NCI-H1092 treated with DMSO at 0.1 percent for 48 hours (cell line): ENCODE measurements at places on chromosomes 2 and 18.
A peak's percentile ranks its signal among the peaks of the same experiment; 100 is the strongest.

DNA sequence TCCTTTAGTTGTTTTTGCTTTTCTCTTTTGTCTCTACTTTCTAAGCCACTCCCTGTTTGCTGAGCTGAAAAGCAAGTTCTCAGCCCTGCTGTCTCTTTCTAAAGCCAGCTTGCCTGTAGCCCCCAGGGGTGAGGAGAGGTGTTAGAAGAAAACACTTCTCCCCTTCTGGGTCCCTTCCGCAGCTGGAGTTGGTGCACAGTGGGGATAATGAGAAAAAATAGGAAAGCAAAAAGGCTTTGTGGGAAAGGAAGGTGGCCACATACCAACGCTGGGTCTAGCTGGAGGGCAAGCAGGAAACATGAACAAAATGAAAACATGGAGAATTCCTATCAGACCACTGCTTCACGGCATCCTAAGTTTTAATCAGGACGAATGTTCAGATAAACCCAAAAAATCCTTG lies 15.5 kb upstream of the SLC20A1 start:
- DNase-seq = no peak

DNA sequence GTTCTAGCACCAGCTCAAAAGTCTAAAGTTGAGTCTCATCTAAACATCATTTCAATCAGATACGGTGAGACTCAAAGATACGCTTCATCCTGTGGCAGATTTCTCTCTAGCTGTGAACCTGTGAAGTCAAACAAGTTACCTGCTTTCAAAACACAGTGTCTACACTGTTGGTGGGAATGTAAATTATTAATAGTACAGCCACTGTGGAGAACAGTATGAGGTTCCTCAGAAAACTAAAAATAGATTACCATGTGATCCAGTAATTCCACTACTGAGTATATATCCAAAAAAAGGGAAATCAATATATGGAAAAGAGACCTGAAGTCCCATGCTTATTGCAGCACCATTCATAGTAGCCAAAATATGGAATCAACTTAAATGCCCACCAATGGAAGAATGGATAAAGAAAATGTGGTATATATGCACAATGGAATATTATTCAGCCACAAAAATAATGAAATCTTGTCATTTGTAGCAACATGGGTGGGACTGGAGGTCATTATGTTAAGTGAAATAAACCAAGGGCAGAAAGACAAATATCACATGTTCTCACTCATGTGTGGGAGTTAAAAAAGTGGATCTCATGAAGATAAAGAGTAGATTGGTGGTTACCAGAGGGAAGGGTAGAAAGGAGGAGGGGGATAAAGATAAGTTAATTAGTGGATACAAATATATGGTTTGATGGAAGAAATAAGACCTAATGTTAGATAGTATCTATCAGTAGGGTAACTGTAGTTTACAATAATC lies 11.7 kb downstream of the UBR3 start:
- DNase-seq = no peak

- no peak for DNase-seq
Measured at GRCh38 chr2:122863532-122863931, 1108.1 kb downstream of the TSN start.

- no peak for DNase-seq
Measured at GRCh38 chr2:27638709-27639108, 9.9 kb downstream of the GPN1 start.

DNA sequence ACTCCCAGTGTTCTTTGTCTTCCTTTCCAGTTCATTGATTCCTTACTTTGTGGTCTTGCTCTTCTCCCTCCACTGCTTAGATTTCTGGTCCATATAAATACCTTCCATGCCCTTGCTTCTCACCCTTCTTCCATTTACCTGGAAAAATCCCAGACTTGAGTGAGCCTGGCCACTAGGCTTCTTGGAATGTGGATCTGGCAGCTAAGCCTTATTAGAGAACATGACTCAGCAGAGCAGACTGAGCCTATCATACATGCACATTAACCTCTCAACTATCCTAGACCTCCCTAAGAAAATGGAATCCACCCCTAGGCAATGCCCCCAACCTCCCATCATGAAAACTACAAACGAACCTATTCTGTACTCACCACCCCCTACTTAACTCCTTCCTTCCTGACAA lies 127.7 kb downstream of the RHBDD1 start:
- no peak for DNase-seq

DNA sequence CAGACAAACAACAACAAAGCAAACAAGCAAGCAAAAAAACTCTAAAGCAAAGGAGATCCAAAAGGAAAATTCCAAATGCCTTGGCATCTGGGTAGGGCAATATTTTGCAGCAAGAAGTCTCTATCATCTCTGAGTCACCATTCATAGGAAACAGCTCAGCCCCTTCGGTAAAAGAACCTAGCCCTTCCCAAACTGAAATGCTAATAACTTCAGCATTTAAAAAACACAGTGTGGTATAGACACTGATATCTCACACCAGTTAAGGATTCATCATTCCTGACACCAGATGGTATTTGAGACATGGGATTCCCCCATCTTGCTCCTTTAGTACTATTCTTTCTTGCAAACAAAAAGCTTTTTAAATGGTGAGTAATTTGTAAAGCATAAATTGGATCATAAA lies 491.8 kb downstream of the TXNL1 start:
- no peak for DNase-seq

DNA sequence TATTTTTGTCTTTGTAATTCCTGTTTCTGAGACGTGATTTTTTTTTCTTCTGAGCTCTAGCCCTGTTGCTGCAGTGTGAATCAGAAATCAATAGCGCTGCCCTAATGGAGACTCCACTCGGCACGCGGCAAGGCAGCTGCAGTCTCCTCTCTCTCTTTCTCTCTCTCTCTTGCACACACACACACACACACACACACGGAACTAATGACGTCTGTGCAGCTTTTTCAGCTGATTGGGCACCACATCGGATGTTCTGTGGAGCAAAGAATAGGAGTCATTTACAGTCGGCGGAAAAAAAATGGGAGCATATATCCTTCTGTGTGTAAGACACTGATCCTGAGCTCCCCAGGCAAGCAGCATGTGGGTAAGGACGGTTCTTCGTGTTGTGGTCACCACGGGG lies 2.0 kb upstream of the MYT1L start:
- peak; percentile 79 for DNase-seq

DNA sequence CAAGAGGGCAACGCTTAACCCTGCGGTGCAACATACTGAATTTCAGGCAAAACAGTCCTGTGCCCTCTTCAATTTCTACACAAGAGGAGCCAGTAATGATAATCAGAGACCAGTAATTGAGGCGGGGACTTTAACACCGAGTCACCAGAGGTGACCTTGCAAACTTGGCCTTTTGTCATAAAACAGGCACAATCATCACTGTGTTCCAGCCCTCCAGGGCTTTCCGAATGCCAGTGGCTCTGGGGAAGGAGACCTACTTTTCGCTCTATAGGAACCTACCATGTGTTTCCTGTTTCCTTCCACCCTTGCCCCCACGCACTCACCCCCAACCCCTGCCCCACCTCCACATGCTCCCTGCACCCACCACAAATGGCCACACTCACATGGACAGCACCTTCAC lies 47.2 kb upstream of the LOXHD1 start:
- DNase-seq = no peak

- no peak for DNase-seq
Measured at GRCh38 chr2:188919824-188920223, 54.3 kb upstream of the COL3A1 start.

DNA sequence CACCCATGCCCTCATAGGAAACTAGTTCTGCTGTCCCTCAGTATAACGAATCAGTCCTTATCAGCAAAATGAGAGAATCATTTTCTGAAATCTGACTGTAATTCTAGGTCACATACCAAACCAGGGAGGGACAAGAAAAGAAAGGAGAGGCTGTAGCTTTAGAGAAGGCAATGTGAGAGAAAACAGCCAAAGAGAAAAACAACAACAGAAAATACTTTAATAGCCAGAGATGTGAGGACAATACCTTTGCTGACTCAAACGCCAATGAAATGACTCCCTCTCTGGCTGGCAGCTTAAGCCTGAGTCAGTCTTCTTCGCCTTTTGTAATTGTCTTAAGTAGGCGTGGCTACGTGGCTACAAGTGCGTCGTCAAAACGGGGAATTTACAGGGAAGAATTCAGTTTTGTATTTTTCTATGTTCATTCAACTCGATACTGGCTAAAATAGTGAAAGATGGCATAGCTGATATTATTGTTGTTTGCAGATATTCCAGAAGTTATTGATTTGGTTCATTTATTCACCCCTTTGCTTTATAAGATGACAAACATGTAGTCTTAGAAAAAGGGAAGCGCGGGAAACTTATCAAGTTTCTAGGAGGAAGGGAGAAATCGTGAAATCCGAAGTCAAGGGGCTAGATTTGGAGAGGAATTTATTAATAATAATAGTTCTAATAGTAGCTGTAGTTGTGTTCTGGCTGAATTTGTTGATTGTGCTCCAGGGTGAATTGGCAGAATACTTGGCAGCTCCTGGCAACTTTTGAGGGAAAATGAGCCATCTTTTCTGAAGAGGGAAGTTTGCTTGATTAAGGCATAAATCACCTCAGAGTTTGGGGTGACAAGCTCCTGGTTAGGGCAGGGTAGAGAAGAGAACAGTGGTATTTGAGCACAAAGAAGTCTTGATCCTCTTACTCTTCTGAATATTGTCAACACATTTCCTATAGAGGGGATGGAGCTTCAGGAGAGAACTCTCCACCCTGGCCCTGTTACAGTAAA lies at the start of gene IL1A:
TSS of gene IL1A (minus strand) at position 295 of the 991 bp plus-strand sequence. CDS start 723 bp downstream, outside the sequence.
- no peak for DNase-seq

DNA sequence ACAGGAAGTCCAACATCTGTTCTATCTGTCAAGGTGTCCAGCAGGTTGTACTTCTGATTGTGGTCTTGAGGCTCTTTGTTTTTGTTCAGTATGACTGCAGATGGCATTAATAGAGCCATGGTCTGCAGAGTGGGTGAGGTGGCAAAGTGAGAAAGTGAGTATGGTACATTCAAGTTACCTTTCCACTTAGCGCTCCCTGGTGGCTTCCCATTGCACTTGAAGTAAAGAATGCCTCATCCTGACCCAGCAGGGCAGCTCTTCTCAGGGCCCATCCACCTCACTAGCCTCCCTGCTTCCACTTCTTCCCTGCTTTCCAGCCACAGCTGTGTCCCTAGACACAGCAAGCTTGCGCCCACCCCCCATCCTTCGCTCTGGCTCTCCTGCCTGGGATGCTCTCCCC lies 148.0 kb upstream of the ALPP start:
- no peak for DNase-seq

- no peak for DNase-seq
Measured at GRCh38 chr2:8022908-8023640, 658.8 kb upstream of the ID2 start.

- DNase-seq = no peak
Measured at GRCh38 chr2:130160131-130160530, 15.2 kb upstream of the CCDC74B start.

- no peak for DNase-seq
Measured at GRCh38 chr2:190718652-190719526, 70.0 kb downstream of the NAB1 start.

GRCh38 chr2:7375901-7376300 lies 458.7 kb downstream of the RNF144A start:
- no peak for DNase-seq

GRCh38 chr18:62549755-62550154 lies 26.9 kb downstream of the ZCCHC2 start:
- DNase-seq = no peak
